WTC11 (cell line): ENCODE measurements at places on chromosomes 4 and X.

GRCh38 chr4:85142451-85142850 lies 176.0 kb upstream of the WDFY3 start:
- no peak overlapping the region for H3K27ac ChIP-seq
- no peaks in the 10 kb centered on the region for H3K4me1 ChIP-seq
- no peak overlapping the region for H3K4me3 ChIP-seq

DNA sequence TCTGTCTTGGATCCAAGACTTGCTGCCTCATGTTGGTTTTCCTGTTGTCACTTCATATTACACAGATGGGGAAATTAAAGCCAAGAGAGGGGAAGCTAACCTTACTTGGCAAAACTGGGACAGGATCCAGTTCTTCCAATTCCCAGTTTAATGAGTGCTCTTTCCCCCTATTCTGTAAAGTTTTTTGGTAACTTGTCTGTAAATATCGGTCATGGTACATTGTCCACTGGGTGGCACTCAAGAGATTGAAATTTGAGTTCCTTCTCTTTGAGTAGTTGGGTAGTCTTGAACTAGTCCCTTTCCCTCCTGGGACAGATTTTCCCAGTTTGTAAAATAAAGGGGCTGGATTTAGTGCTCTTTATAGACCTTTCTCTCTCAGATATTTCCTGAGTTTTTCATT lies 12.4 kb upstream of the EOLA2 start:
- no peak for DNase-seq
- H3K27me3 ChIP-seq = no peaks in the 10 kb centered on the region
- peaks cover 21% of the 10 kb centered on the region for H3K4me1 ChIP-seq
- H3K27ac ChIP-seq = no peak overlapping the region
- H3K36me3 ChIP-seq = peaks cover 16% of the 10 kb centered on the region

- H3K4me3 ChIP-seq = no peak overlapping the region
- DNase-seq = no peak
- no peaks in the 10 kb centered on the region for H3K4me1 ChIP-seq
- no peak overlapping the region for H3K27ac ChIP-seq
- H3K36me3 ChIP-seq = no peaks in the 10 kb centered on the region
These were observed 122.7 kb upstream of the STS start for GRCh38 chrX:7024850-7025249.

DNA sequence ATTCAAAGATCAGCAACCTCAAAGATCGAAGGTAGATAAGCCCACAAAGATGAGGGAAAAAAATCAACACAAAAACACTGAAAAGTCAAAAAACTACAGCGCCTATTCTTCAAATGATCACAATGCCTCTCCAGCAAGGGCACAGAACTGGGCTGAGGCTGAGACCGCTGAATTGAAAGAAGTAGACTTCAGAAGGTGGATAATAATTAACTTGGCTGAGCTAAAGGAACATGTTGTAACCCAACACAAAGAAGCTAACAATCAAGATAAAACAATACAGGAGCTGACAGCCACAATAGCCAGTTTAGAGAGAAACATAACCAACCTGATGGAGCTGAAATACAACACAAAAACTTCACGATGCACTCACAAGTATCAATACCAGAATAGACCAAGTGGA lies 231.1 kb downstream of the STPG2 start:
- peaks cover 2% of the 10 kb centered on the region; the same call in 1 of the 2 replicates for H3K36me3 ChIP-seq
- peaks cover 10% of the 10 kb centered on the region for H3K27me3 ChIP-seq
- DNase-seq = no peak
- H3K4me3 ChIP-seq = no peak overlapping the region
- no peak overlapping the region for H3K27ac ChIP-seq
- peaks cover 20% of the 10 kb centered on the region for H3K4me1 ChIP-seq

DNA sequence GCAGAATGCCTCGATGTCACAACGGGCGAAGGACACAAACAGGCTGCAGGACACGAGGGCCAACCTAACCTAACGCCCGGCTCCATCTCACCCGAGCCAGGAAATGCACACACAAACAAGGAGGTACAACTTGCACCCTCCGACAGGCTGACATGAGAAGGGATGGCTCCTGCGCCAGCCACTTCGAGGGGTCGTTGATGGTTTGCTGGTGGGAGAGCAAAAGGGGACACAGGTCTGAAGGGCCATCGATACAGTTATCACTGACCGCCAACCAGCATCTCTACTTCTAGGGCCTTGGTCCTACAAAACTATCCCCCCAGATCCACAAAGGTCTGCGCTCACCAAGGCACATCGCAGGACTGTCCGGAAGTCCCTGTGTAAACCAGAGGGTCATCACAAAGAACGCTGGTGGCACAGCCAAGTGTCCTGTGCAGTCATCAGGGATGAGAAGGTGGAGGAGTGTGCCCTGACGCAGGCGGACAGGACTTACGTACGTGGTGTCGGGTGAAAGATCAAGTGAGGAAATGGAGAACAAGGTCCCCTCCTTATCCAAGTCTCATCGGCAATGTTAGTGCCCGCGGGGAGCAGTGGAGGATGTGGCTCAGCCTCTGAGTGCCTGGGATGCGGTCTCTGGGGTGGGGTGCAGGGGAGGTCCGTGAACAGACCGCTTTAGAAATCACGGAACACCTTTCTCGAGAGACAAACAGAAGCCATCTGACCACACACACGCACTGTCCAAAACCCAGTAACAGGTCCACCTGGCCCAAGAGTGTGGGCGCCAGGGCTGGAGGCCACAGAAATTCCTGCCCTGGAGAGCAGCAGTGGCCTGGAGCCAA lies 7.0 kb downstream of the MXD4 start:
- H3K27ac ChIP-seq = peak overlapping the region; percentile 89
- peak; percentile 8 for DNase-seq
- no peak overlapping the region for H3K4me3 ChIP-seq

DNA sequence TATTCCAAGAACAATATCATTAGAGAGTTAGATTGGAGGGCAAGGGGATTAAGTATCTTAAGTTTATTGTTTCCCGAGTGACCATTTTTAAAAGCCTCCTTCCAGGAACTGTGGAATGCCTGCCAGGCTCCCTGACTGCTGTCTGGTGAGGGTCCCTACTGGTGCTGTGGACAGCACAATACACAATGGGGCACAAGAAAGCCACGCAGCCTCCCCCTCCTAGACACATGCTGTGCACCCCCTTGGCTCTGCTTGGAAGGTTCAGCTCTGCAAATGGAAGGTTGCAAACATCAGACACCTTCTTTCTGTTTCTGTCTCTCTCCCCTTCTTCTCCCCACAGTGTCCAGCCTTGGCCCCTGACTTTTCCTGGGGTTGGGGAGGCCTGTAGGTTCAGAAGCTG lies 153.2 kb downstream of the SHROOM3 start:
- peaks cover 3% of the 10 kb centered on the region; the same call in 1 of the 2 replicates for H3K36me3 ChIP-seq
- peaks cover 78% of the 10 kb centered on the region for H3K4me1 ChIP-seq
- H3K27ac ChIP-seq = peak overlapping the region; percentile 88; the same call in 1 of the 2 replicates
- DNase-seq = peak; percentile 34

GRCh38 chr4:11153171-11153750 lies 275.4 kb downstream of the HS3ST1 start:
- no peak for DNase-seq
- no peak overlapping the region for H3K27ac ChIP-seq
- H3K36me3 ChIP-seq = peaks cover 57% of the 10 kb centered on the region
- H3K4me1 ChIP-seq = peaks cover 33% of the 10 kb centered on the region
- H3K4me3 ChIP-seq = no peak overlapping the region
- no peaks in the 10 kb centered on the region; the same call in 1 of the 2 replicates for H3K27me3 ChIP-seq

DNA sequence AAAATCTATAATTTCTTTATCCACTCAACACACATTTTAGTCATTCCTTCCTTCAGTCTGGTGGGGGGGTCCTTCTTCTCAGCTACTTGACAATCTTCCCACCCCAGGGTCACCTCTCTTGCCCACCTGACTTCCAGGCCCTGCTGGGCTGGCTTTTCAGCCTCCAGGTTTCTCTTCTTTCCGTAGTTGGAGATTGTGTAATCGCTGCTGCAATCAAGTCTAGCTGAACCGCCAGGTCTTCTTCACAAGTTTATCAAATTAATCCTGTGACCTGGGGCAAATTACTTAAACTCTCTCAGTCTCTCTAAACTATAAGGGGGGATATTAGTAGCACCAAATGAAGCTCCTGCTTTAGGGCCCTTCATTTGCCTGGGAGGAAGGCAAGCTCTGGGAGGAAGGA lies 102.9 kb upstream of the TNIP3 start:
- H3K36me3 ChIP-seq = no peaks in the 10 kb centered on the region
- H3K27ac ChIP-seq = no peak overlapping the region
- H3K27me3 ChIP-seq = peaks cover 4% of the 10 kb centered on the region; the same call in 1 of the 2 replicates

DNA sequence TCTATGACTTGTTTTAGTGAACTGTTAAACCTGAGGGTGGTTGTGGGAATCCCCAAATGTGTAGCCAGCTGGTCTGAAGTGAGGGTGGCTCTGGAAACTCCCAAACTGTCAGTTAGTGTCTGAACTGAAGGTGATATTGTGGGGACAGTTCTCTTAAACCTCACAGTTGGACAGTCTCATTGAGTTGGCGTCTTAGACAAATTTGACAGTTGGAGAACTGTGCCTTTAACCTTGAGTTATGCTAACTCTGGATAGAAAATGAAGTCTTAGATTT lies 20.7 kb upstream of the CTSO start:
- H3K27me3 ChIP-seq = no peaks in the 10 kb centered on the region; the same call in 1 of the 2 replicates
- peaks cover 27% of the 10 kb centered on the region for H3K4me1 ChIP-seq
- H3K27ac ChIP-seq = no peak overlapping the region
- H3K4me3 ChIP-seq = no peak overlapping the region
- DNase-seq = no peak
- H3K36me3 ChIP-seq = peaks cover 21% of the 10 kb centered on the region

DNA sequence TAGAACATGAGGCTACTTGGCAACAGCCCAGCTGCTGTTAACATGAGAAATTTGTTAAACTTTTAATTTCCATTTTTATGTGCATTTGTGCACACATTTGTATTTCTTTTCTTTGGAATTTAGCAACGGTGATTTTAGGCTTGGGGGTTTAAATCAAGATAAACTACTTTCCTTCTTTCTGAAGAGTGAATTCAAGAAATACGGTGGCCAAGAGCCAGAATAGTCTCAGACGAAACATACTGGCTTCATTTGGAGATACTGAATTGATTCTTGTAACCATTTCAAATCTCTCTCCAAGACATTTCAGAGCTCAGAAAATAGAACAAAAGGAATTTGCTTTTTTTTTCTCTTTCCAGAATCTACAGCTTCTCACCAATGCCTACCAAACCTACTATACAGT lies 134.1 kb upstream of the SCML1 start:
- H3K36me3 ChIP-seq = no peaks in the 10 kb centered on the region
- DNase-seq = no peak
- H3K27ac ChIP-seq = no peak overlapping the region
- H3K4me1 ChIP-seq = peaks cover 30% of the 10 kb centered on the region

DNA sequence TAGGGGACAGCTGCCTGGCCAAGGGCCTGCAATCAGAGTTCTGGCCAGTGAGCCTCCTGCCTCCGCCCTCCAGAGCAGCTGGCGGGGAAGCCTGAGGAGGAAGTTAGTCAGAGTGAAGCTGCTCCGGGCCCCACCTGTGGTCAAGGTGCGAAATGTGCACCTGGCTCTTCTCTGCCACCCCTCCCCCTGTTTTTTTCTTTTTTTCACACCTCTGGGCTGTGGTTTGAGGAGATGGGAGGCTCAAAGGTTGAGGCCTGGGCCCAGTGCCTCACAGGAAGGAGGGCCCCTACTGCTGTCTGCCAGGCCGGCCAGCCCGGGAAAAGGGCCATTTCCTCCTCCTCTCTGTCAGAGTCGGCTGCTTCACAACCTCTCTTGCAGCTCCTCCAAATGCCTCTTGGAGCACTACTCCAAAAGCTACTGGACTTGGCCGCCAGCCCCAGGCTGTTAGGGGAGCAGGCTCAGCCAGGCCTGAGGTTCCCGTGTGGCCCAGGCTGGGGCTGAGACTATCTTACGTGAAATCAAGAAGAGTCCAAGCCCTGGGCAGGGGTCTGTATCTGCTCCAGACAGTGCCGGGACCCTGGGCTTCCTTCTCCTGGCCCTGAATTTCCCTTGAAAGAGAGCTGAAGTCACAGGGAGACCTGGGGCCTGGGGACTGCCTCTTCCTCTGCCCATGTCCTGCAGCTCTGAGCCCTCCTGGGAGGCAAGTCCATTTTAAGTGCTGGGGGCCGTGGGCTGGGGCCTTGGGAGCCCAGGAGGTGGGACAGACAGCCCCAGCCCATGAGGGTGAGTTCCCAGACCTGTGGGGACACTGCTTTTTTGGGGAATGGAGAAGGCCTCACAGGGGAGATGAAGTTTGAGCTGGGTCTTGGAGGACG lies 4.5 kb upstream of the CXCR3 start:
- no peaks in the 10 kb centered on the region; the same call in 1 of the 2 replicates for H3K4me1 ChIP-seq
- DNase-seq = peak; percentile 47
- H3K4me3 ChIP-seq = no peak overlapping the region
- no peaks in the 10 kb centered on the region for H3K27me3 ChIP-seq
- no peak overlapping the region for H3K27ac ChIP-seq
- H3K36me3 ChIP-seq = no peaks in the 10 kb centered on the region; the same call in 1 of the 2 replicates

DNA sequence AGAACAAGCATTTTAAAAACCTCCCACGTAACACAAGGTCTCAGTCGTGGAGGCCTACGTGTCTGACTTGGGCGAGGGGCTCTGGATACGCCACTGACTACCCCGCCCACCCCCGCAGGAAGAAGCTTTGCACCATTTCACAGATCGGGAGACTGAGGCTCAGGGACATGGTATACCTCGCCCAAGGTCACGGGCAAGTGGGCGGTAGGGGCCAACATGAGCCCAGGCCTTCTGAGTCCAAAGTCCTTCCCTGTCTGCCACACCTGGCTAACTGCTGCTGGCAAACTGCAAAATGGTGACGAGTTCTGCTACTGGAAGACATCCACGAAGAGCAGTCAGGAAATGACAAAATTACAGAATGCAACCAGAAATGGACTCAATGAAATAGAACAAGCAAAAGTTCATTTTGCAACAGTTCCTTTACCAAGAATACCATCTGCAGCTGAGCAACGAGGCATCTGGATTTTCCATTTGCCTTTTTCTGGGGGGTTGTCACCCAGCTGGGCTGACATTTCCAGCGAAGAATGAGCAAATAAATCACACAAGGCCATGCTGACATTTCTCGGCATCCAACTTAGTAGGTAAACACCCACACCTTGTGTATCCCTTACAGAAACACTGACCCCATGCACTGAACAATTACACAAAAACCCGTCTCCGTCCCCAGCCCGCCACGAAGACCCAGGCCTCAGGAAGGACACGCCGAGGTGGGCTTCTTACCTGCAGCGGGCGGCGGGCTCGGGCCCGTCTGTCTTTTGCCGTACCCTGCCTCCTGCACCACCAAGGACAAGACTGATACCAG lies 70.2 kb upstream of the AFAP1 start:
- no peak overlapping the region; the same call in 1 of the 2 replicates for H3K27ac ChIP-seq
- no peaks in the 10 kb centered on the region for H3K4me1 ChIP-seq
- H3K4me3 ChIP-seq = no peak overlapping the region

DNA sequence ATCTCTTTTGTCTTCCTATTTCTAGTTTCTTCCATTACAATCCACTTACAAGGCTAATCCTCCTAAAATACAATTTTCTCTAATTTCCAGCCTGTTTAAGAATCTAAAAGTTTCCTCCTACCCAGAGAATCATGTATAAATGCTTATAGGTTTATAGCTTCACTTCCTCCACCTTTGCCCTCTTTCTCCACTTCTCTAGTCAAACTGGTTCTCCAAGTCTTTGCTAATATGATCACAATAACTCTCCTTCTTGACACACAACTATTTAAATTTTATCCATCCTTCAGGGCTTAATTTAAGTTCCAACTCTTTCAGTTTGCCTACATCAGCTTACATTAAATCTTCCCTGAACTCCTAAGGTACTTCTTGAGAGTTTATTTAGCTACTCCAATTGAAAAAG lies 69.2 kb downstream of the RPS6KA6 start:
- H3K4me1 ChIP-seq = peaks cover 8% of the 10 kb centered on the region
- no peak overlapping the region for H3K4me3 ChIP-seq
- peaks cover 12% of the 10 kb centered on the region for H3K36me3 ChIP-seq
- no peak for DNase-seq
